ENCODE measurements at places on chromosomes 3 and 15.

DNA sequence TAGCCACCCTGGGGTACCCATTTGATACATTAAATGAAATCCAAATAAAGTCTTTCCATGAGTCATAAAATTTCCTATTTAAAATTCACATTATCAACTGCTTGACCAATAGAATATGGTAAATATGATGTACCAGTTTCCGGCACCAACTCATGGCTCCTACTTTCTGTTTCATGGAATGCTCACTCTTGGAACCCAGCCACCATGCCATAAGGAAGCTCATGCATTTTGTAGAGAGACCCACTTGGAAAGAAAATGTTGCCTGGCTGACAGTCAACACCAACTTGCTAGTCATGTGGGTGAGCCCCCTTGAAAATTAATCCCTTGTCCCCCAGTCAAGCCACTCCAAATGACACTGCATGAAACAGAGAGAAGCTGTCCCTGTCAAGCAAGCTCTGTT lies 57.2 kb downstream of the WWTR1 start:
- no peak for DNase-seq

- DNase-seq, result no peak
These were observed 210.4 kb downstream of the TP63 start for GRCh38 chr3:189841473-189842205.

DNA sequence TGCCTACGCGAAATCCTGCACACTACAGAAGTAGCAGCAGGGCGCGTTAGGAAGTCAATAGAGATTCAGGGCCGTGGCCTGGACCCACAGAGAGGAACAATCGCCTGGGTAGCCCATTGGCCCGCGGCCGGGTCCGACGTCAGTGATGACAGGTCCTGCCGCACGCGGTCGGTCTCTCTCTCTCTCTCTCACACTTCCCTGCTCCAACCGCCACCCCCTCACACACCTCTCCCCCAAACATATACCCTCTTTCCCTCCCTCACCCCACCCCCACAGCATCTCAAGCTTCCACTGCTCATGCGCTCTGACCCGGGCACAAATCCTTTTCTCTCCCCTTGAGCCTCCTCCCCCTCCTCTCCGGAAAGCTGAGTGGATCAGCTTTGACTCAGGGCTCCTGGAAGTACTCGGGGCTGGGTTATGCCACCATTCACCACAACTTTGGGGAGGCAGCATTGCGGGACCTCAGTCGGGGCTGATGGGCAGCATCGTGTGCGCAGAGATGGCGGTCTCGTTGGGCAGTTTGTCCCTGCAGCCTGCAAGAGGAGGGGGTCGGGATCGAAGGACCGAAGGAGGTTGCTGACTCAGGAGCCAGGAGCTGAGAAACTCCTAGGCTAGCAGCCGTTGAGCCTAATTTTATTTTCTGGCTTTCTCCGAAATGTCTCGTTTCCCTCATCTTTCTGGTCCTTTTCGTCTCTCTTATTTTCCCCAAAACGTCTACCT lies 9.0 kb downstream of the ZIC4 start:
- DNase-seq, result no peak

DNA sequence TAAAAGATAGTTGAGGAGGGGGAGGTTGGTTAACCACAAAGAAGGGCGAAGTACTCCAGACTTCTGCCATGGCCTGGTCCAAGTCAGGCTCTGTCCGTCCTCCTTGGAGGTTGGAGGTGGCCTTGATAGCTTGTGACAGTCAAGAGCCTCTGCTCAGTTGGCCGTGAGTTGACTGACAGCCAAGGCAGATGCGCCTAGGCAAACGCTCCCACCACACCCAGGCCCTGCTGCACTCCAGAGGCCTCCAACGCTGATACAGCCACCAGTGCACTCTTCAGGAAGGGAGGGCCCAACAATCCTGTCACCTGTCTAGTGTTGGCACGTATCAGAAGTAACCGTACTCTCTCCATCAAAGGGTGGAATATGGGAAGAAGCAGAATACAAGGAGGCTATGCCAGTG lies 9.3 kb downstream of the RBPMS2 start:
- no peak for DNase-seq

- no peak for DNase-seq
These were observed 8.0 kb downstream of the FYCO1 start for GRCh38 chr3:45987368-45988291.

GRCh38 chr15:53716909-53717876 lies 42.3 kb downstream of the WDR72 start:
- DNase-seq, result no peak

DNA sequence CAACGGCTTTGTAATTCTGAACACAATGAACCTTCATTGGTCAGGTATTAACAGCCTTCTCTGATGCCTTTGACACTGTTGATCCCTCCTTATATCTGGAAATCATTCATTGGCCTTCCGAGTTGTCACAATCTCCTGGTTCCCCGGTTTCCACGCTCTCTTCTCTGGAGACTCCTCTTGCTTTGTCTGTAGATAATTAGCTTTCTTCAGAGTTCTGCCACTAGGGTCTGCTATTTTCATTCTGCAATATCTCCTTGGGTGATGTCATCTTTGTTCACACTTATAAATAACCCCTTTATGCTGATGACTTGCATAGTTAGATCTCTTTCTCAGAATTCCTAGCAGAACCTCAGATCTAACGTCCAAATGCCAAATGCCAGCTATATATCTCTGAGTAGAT lies 583.8 kb upstream of the ZNF717 start:
- DNase-seq, result no peak

DNA sequence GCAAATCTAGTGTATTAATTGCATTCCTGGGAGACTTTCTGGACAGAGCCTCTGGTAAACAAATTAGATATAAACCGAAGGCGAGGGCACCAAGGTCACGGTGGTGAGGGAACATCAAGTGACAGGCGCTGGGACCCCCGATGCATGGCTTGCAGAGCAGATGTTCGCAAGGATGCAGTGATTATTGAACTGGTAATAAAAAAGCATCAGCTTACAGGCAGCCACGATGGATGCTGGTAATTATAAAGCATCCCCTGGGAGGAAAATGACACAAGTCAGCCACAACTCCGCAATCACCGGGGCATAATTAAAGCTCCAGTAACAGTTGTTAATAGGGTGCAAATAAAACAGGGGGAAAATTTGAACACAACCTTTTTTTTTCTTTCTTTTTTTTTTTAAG lies 231.1 kb upstream of the DPH6 start:
- DNase-seq, result peak; percentile 52

- no peak for DNase-seq
These were observed 14.3 kb downstream of the KAT2B start for GRCh38 chr3:20054549-20054987.

- no peak for DNase-seq
These were observed 66.0 kb downstream of the ST6GAL1 start for GRCh38 chr3:186996356-186996755.

DNA sequence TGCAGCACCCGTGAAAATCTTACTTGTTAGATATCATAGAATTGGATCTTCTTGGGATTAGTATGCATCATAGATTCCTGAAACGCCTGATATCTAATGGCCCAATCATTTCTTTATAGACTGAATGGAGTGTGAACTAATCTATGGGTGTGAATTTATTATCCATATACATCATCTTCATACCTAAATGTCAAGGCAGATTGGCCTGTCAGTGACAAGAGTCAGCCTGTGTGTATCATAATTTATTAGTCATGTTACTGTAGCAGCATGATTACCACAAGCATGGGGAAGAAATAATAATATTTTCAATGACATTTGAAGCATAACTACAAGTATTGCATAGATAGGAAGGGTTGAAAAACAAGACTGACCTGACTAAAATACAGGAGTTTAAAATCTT lies 235.8 kb downstream of the RAP2B start:
- no peak for DNase-seq

- no peak for DNase-seq
These were observed 474.8 kb upstream of the GBE1 start for GRCh38 chr3:82236257-82236656.

- DNase-seq, result no peak
These were observed 339.0 kb upstream of the NR2E3 start for GRCh38 chr15:71471347-71471746.

GRCh38 chr15:65680544-65680943 lies 58.8 kb downstream of the SLC24A1 start:
- no peak for DNase-seq
